ENCODE measurements at places on chromosomes 16 and 17. TPM values are rescaled to one million over a fixed set of nuclear protein-coding genes. Genes with fewer than 3 reads are reported as not detected.

GRCh38 chr17:55624772-55625433 lies 97.8 kb downstream of the TMEM100 start:
- H3K27me3 ChIP-seq, result no peaks in the 10 kb centered on the region
- H3K27ac ChIP-seq, result no peak overlapping the region
- no peak overlapping the region for H3K4me3 ChIP-seq
- H3K36me3 ChIP-seq, result no peaks in the 10 kb centered on the region
- no peak for DNase-seq

- H3K4me3 ChIP-seq, result no peak overlapping the region
- no peaks in the 10 kb centered on the region for H3K27me3 ChIP-seq
- H3K27ac ChIP-seq, result no peak overlapping the region
- no peaks in the 10 kb centered on the region for H3K36me3 ChIP-seq
Measured at GRCh38 chr16:47008174-47008573, 34.7 kb upstream of the DNAJA2 start.

DNA sequence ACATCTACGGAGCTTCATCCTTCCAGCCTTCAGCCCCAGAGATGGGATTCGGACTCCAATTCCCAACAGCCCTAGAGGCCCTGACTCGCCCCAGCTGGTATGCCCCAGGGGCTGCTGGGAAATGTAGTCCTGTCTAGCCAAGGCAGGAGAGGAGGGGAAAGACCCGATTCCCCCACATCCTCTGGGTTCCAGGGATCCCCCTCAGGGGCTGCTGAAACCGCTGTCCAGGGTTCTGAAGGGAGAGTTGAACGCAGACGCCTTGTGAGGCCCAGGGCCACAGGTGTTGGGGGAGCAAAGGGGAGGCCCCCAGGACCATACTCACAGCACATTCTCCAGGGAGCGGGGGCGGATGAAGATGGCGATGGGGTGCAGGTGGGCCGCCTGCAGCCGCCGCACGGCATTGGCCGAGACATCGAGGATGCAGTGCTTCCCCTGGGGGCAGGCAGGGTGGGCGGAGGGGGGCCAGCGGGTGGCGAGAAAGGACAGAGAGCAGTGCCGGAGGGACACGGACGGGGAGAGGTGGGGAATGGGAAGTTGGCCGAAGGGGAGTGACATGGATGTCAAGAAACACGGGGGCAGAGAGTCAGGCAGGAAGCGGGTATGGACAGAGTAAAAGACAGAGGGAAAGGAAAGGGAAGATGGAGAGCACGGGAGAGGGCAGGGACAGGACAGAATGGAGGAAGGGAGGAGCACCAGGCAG lies 12.6 kb upstream of the ASGR1 start:
- H3K4me1 ChIP-seq, result no peaks in the 10 kb centered on the region
- no peaks in the 10 kb centered on the region for H3K27me3 ChIP-seq
- no peaks in the 10 kb centered on the region for H3K36me3 ChIP-seq
- no peak for DNase-seq

Gene ADAD2
- not detected for total RNA-seq

Gene KRTAP3-2
- not detected for total RNA-seq

Gene KCNJ2
- 2.4 TPM for total RNA-seq
